KG1 (cell line): ENCODE measurements at places on chromosomes 4 and X.

- DNase-seq, result no peak
These were observed 247.4 kb upstream of the CTSO start for GRCh38 chr4:156201050-156201449.

DNA sequence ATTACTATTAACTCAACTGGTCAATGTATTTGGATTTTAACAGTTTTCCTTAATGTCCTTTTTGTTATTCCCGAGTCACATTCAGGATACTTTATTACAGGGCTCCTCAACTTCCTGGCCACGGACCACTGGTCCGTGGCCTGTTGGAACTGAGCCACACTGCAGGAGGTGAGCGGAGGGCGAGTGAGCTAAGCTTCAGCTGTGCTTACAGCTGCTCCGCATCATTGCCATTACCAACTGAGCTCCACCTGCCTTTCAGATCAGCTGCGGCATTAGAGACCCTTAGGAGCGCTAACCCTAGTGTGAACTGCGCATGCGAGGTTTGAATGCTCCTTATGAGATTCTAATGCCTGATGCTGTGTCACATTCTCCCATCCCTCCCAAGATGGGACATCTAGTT, 591.7 kb downstream of the CCSER1 start:
- DNase-seq, result no peak

DNA sequence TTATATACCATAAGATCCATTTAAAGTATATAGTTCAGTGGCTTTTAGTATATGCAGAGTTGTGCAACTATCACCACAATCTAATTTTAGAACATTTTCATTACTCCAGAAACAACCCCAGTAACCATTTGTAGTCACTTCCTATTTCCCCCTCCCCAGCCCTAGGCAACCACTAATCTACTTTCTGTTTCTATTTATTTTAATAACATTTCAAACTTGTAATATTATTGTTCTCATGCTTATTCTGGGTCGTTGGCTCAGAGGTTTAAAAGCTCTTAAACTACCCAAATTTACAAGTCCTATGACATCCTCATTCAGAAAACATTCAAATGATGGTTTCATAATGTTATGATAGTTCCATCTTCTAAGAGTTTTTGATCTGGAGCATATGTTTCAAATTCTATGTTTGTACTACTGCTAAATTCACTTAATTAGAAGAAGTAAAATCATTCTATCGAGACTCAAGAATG, 18.4 kb downstream of the XIAP start:
- DNase-seq, result no peak

DNA sequence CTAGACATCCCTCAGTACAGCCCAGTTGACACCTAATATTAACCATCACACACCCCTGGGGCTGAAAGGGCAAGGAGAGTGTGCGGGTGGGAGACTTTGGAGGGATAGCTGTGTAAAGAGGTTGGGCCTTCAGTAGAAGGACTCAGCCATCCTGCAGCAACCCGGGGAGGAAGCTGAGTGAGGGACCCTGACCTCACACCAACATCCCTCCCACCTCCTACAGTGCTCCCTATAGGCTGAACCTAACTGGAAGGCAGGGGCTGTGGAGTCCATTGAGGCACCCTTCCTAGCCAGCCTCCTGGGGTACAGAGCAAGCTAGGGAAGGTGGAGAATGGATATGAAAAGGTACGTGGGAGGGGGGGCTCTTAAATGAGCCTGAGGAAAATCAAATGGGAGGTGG, 276.3 kb downstream of the PTTG2 start:
- DNase-seq, result no peak

GRCh38 chr4:2260344-2261109, 1.4 kb downstream of the MXD4 start:
- DNase-seq, result no peak

DNA sequence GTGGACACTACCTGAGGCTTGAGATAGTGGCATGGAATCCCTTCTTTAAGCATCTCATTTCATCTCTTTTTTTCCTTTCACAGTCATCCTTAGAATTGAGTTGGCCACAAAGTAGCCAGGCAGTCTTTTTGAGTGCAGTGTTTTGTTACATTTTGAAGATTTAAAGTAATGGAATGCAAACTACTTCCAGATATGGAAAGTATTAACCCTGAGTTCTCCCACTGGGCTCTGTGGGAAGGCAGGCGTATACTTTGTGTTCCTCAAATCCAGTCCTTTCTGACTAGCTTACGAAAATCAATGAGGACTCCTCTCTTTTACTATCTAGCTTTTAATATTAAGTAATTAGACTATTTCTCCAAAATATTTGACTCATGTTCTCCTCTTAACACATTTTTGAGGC, 29.9 kb downstream of the PCDH10 start:
- DNase-seq, result no peak

DNA sequence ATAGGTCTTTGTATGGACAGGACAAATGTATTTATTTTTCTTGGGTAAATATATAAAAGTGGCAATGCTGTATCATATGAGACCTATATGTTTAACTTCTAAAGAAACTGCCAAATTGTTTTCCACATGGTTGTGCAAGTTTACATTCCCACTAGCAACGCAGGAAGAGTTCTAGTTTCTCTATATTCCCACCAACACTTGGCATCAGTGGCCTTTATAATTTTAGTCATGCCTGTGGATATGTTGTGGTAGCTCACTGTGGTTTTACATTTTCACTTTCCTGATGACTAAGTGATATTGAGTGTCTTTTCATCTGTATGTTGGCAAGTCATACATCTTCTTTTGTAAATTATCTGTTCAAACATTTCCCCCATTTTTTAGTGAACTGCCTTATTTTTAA, 126.0 kb downstream of the EMCN start:
- DNase-seq, result no peak

- DNase-seq, result no peak
These were observed 58.2 kb upstream of the ZNF157 start for GRCh38 chrX:47311932-47312774.

GRCh38 chr4:64001229-64001898, 407.9 kb downstream of the TECRL start:
- DNase-seq, result no peak

DNA sequence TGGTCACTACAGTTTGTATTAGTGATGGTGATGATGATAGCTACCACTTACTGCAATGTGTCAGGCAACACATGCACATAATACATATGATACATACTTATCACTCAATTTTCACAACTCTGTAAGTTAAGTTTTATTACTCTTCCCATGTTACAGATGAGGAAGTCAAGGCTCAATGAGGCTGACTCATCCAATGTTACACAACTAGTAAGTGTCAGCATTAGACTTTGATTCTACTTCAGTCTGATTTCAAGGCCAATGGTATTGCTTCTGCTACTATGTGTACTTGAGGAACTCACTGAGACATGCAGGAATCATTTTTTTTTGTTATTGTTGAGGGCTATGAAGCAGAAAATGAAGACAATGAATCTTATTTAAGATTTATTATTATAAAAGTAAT, 96.4 kb upstream of the TRPC5OS start:
- DNase-seq, result no peak

- no peak for DNase-seq
These were observed 4.5 kb downstream of the RPL10 start for GRCh38 chrX:154402622-154403127.

DNA sequence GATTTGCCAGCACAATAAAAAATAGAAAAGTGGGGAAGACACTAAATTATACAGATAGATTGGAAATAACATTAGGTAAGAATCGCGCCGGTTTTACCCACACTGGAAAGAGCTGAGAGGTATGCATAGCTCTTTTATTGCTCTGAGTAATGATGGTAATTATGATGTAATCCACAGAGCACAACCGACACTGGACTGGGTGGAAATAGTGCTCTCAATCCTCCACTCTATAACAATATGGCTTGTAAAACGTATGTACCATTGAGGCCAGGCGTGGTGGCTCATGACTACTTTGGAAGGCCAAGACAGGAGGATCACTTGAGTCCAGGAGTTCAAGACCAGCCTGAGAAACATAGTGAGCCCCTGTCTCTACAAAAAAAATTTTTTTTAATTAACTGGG, 104.3 kb upstream of the RAPGEF2 start:
- DNase-seq, result no peak

GRCh38 chr4:156182269-156182668, 228.6 kb upstream of the CTSO start:
- no peak for DNase-seq

DNA sequence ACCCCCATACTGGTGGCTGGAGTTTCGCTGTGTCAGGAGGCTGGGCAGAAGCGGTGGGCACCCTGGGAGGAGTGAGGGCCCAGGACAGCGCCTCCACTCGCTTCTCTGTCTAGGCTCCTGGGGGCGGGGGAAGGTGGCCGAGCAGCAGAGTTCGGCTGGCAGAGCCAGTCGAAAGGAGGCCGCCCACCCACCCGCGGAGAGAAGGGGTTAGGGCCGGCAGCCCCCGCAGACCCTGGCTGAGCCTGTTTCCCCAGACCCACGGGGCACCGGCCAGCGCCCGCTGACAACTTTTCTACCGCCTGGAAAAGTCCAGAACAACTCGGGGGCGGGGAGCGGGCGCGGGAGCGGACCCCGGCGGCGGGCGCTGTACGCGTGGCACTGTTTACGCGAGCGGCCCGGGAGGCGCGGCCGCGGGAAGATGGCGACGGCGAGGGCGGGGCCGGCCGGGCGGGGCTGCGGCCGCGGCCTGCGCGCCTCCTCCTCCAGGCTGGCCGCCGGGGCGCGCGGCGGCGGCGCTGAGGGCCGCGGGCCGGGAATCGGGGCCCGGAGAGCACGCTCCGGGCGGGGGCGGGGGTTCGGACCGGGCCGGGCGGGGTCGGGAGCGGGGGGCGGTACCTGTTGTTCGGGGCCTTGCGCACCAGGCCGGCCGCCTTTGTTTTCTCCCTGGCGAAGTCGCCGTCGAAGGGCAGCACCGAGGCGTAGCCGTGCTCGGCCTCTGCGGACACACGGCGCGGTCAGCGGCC, 628 bp downstream of the MXD4 start:
- no peak for DNase-seq

- DNase-seq, result no peak
These were observed 71.6 kb upstream of the DHX15 start for GRCh38 chr4:24655971-24656370.

DNA sequence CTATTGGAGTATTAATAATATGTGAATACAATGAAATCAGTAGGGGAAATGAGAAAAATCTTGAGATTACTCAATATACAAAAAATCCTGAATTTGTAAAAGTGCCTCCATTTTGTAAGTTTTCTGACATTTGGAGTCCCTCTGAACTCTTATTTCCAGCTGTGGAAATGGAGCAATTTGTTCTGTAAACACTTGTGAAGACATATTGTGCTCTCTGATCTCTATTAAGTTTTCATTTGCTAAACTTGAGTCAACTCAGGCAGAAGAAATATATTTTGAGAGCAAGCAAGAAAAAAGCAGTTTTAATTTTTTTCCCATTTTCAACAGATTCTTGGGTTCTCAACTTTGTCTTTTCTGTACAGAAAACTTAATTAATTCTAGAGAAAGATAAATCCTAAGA, 51.4 kb upstream of the PCDH18 start:
- DNase-seq, result no peak

- DNase-seq, result no peak
These were observed 86.5 kb upstream of the EGFL6 start for GRCh38 chrX:13482746-13483541.

GRCh38 chr4:8568068-8568668, 12.0 kb upstream of the GPR78 start:
- DNase-seq, result no peak

GRCh38 chr4:128565054-128565453, 244.4 kb upstream of the JADE1 start:
- no peak for DNase-seq
